ENCODE measurements at places on chromosomes 2 and 18. TPM values are rescaled to one million over a fixed set of nuclear protein-coding genes. Genes with fewer than 3 reads are reported as not detected.

DNA sequence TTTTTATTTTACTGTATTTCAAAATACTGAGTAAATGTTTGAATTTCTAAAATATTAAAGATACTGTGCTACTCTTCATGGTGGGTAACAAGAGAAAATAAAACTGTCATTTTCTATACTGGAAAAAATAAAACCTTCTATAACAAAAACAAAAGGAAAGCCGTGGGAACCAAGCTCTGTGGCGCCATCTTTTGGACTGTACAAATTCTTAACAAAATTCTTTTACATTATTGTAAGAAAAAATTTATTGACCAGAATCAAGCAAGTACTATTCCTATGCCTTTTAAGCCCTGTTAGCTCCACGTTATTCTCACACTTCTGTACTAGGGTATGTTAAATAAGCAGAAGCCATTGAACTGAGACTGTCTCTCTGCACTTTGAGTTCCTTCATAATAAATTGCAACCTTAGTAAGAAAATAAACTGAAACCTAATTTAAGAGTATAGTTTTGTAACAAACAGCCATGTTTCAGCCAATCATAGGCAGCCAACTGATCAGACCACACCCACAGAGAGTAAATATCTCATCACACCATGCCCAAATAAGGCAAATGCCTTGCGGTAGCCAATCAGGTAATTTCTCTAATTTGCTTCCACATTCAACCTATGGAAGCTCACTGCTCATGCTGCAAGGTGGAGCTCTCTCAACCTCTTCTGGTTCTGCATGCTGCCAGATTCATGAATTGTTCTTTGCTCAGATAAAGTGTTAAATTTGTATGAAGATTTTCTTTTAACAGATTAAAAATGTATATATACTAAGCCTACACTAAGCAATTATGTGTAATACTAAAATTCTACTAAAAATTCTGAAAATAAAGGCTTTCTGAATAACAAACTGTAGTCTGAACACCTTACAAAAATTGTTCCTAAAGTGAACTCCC, 42.2 kb downstream of the HIBCH start:
- DNase-seq, result no peak

The TXNDC2 gene
- 0.09 TPM for total RNA-seq

- DNase-seq, result no peak
Observed at GRCh38 chr2:201452058-201452921, 750 bp downstream of the STRADB start.

DNA sequence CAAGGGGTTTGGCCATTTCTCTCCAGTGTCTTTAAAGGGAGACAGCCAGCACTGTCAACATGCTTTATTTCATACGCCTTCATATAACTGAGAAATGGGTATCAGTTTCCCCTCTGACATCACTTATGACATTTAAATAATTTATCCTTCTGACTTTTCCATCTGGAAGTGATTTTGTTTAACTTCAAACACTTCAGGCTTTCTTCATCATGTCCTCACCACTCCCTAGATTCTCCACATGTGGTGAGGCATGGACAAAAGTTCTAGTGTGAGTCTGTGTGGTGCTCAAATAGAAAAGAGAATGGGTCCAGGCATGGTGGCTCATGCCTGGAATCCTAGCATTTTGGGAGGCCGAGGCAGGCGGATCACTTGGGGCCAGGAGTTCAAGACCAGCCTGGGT, 158.6 kb downstream of the TXNL1 start:
- no peak for DNase-seq

The NEU4 gene
- total RNA-seq, result 2.2 TPM

DNA sequence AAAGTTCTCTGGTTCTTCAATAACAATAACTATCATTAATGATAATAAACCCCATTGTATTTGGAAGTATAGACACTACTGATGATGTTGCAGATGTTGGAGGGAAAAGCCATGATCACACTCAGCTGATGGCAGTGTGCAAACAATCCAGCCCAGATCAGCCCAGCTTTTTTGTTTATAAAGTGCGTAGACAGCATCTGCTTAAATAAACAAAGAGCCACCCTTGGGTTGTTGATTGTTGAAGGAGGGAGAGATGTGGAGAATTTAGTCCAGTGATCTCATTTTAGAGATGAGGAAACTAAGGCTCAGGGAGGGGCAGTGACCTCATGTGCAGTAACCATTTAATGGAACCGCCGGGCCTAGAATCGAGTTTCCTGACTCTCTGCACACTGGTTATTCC, 56.0 kb upstream of the MEX3C start:
- no peak for DNase-seq

The PIGN gene
- 24.2 TPM for total RNA-seq

The TWSG1 gene
- 18.3 TPM for total RNA-seq

- DNase-seq, result no peak
Observed at GRCh38 chr2:150783015-150783414, 295.5 kb upstream of the RND3 start.

The RGPD3 gene
- 0.11 TPM for total RNA-seq

DNA sequence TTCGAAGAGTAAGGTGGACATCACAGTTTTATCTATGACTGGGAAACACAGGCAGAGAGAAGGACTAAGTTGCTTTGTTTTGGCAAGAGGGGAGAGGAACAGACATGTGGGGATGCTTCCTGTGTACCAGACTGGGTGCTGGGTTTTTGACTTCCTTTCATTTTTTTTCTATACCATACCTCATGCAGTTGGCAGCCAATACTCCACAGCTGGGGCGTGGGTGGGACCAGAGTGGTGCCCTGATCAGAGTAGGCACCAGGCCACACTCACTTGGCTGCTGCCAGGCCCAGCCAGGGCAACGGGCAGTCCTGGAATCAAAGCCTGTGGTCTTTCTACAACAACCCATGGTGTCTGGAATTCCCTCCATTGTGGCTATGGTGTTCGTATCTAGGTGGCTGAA, 45.2 kb downstream of the SH3RF3 start:
- DNase-seq, result no peak

The UGT1A4 gene
- total RNA-seq, result not detected

- no peak for DNase-seq
Observed at GRCh38 chr2:227394401-227394800, 6.7 kb upstream of the SCYGR1 start.

GRCh38 chr18:59265246-59265973, 7.8 kb downstream of the RAX start:
- DNase-seq, result peak; percentile 93

DNA sequence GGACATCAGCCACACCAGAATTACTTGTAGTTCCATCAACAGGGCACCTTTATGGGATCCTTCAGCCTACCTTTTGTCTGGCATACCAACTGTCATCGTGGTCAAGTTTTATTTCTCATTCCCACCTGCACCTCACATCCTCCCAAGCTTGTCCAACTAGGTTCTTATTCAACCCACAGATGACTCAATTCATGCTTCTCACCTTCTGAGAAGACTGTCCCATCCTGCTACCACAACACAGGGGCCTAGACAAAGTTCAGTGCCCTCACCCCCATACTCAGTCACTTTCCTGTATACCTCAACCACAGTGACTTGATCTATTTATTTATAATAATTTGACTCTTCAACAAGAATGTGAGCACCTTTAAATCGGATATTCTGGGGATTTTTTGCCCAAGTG, 114.4 kb upstream of the ACVR1C start:
- DNase-seq, result no peak

DNA sequence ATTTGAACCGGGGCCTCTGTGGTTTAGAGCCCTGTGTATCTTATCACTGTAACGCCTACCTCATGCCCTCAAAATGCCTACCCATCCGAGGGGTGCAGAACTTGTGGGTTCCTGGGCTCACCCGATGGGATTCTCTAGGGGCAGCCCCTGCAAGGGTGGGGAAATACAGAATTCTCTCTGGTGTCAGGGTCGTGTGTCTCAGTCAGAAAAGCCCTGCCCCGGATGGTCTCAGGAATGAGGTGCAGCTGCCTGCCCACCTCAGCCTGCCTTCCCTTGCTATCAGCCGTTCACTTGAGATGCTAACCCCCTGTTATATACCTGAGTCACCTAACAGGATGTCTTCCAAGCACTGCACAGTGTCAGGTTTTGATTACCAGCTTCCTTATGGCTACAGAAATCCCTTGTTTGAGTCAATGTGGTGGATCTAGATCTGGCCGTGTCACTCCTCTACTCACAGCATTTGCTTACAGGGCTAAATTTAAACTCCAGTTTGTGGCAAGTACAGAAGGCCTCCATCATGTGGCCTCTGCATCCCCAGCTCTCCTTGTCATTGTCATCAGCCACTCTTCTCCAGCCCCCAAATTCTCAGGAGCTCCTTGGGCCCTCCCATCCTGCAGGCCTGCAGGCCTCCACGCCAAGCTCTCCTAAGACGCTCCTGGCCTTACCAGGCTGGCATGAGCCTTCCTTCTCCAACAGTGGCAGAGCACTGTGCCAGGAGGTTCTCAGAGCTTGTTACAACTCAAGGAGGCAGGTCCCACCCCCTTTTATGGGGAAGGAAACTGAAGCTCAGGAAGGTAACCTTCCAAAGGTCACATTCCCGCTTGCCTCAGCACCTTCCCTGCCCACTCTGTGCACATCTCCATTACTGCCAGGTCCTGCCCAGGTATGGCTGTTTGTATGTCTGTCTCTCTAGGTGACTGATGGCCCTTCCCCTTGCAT, 14.3 kb upstream of the MAP3K2 start:
- no peak for DNase-seq

DNA sequence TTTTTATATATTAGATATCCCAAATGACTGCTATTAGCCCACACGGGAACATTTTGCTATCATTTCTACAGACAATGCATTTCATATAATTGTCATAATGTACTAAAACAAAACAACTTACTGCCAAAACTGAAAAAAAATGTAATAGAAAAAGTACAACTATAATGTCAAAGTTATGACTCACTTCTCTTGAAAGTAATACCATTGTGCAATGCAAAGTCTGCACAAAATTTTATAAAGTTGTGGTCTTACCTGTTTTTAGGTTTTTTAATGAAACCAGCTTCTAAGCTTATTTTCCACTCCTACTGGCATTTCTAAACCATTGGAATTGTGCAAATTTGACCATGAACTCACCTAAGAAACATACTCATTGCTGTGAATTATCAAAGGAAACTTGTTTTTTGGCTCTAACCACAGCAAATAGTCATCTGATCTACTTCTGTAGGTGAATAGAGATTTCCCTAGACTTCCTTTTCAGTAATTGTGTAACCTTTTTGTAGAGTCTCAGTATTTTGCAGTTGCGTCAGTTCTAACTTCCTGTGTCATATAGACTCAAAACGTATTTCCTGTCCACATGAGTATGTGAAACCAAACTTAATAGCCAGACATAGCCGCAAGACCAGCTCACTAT, 31.9 kb upstream of the TFPI start:
- DNase-seq, result no peak

The OR6B2 gene
- total RNA-seq, result not detected

The IL36G gene
- total RNA-seq, result 0.32 TPM

DNA sequence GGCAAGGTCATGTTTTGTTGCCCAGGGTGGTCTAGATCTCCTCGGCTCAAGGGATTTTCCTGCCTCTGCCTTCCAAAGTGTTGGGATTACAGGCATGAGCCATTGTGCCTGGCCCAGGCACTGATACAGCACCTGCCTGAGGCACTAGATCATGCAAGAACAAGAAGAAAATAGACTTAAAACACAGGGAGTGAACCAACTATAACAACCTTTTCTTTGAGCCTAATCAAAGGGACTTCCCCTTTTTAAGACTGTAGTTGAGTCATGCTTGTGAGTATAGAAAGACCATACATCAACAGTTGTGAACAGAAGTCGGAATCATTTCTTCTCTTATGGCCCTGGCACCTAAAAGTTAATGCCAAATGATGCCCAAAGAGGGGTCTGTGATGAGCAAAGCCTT, 47.9 kb upstream of the MAPRE2 start:
- DNase-seq, result no peak

The C2orf15 gene
- 7.0 TPM for total RNA-seq

GRCh38 chr2:186853951-186854350, 5.0 kb upstream of the ZSWIM2 start:
- DNase-seq, result no peak

DNA sequence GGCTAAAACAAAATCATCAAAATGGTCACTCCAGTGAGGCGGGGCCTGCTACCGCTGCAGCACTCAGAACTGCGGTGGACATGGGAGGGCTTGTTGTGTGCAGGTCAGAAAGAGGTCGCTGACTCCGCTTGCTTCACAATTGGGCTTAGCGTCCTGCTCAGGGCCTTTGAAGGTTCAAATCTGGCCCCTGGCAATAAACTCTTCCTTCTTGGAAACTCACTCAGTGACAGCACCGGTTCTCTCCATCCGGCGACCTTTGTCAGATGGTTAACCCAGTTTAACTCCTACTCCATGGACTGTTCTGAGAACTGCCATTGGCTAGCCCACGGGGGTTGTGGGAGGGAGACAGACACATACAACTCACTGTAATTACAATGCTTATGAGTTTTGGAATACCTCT, 29.0 kb upstream of the LAPTM4A start:
- DNase-seq, result no peak

The TUBA3E gene
- total RNA-seq, result 0.18 TPM

DNA sequence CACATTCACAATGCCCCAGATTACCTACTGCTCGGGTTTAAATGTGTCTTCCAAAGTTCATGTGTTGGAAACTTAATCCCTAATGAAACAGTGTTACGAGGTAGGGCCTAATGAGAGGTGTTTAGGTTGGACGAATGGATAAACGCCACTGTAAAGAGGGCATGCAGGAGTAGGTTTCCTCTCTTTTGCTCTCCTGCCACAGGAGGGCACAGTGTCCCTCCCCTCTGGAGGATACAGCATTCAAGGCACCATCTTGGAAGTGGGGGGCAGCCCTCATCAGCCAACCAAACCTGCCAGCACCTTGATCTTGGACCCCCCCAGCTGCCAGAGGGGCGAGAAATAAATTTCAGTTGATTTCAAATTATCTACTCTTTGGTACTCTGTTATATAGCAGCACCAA, 103.5 kb downstream of the TSHZ1 start:
- no peak for DNase-seq

GRCh38 chr2:200471324-200471848, 38.5 kb downstream of the KCTD18 start:
- DNase-seq, result no peak

- DNase-seq, result no peak
Observed at GRCh38 chr2:127826047-127826446, 15.1 kb upstream of the WDR33 start.

The UGT1A3 gene
- total RNA-seq, result not detected

The CNDP1 gene
- total RNA-seq, result 0.11 TPM

The SERPINB4 gene
- total RNA-seq, result 0.53 TPM

DNA sequence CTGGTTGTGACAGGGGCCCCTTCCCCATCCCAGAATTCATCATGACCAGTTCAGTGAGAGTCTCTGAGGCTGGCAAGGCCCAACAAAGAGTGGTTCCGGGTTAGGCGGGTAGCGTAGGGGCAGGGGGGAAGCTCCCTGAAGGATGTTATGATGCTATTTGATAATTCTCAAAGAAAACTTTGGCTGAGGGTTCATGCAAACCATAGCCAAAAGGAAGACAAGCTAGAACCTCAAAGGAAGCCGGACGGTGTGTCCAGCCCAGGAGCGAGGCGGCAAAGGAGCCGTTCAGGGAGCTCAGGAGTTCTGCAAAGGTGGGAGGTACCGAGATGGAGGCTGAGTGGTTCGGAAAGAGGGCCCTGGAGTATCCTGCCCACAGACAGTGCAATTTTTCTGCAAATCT, 226.8 kb upstream of the RAB6C start:
- DNase-seq, result no peak

DNA sequence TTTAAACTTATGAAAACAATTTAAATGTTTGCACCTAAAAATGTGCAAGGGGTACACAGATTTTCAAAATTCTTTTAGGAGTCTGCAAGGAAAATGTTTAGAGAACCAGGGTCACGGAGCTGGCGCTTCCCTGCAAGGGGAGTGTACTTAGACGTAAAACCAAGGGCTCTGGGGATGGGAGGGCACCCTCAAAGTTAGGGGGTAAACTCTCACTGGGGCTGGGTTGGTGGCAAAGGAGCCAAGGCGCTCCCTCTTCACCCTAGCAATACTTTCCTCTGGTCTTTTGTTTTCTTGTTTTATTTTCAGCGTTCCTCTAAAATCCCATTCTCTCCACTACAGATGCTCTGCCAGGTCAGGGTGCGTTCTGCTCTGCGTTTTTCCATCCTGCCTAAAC, 20.0 kb downstream of the TMEM247 start:
- DNase-seq, result no peak

Measured in WTC11 (cell line).